Bone marrow (tissue), 2 donors: ENCODE measurements at places on chromosomes 2 and 18.

DNA sequence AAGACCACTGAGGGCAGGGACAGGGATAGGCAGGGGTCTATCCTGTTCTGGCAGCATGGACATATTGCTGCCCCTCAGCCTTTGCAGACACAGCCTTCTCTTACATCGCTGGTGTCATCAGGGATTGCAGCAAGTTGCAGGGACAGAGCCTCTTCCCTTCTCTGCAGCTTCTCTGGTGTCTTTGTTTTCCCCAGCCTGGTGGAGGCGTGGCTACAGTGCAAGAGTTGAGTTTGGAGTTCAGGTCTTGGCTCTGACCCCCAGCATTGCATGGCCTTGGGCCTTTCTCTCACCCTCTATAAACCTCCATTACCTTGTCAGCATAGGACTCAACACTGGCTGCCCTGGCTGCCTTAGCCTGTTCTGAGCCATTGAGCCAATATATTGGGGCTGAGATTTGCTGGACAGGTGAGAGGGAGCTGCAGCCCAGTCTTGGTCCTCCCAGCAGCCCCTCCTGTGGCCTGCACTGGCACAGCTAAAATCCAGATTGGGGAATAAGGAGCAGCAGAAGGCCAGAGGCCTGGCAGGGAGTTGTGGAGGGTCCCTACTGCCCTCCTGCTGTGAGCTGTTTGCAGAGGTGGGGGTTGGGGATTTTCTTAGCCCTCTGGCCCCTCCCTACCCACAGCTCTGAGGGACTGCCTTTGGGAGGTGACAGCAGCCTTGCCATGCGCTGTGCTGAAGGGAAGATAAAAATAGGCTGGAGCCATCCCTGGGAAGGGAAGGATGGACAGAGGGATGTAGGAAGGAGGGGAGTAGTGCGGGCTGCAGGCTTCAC lies 22.8 kb downstream of the EHD3 start:
- no peak for DNase-seq

GRCh38 chr2:75320898-75321598 lies 121.7 kb upstream of the TACR1 start:
- no peak for DNase-seq

DNA sequence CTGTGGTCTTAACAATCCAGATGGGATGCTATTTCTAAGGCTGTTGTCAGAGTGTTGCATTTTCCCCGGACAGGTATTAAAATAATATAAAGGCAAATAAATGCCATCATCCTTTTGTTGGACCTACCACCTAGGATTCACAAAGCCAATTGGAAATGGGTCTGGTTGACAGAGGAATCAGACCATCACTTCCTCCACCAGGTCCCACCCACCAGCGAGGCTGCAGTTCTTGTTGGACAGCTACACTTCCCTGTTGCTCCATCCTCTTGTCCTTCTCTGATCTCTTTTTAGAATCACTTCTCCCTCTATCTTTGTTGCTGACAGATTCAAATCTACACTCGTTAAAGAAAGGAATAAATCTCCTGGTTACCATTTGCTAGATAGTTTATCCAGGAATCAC lies 1.1 kb downstream of the TMEM169 start:
- no peak for DNase-seq

GRCh38 chr2:131148426-131148825 lies 43.3 kb downstream of the PLEKHB2 start:
- no peak for DNase-seq

DNA sequence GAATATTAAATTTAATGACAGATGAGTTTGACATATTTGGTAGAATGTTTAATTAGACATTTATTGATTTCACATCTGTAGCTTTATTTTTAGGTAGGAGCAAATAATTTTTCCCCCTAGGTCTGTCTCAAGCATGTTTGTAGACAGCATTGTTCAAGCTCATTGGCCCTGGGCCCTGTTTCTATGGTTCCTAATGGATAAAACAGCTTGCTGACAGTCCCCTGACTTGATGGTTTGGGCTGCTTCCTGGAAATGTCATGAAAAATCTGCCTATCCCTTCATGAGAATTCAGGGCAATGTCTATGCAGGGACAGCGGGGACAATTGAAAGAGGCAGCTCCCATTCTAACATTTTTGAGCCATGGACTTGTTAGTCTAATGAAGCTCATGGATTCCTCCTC lies 14.6 kb upstream of the MEP1B start:
- DNase-seq: no peak

DNA sequence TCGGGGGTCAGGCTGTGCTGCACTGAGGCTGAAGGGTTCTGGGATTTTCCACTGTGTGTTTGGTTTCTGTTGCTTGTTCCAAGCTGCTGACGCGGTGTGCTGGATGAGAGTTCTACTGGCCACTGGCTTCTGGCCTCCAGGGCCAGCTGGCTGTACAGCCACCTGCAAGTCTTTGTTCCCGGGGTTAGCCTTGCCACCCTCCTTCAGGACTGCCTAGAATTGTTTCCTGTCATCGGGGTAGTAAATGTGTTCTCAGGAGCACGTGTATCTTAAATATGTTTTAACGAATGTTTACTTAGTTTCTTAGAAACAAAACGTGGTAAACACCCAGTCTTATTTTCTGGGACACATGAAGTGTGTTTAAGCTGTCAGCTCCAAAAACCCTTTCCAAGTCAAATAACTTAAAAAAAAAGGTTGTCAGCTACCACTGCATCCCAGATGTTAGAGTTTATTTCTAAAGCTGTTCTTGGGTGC lies 231.2 kb downstream of the AGAP1 start:
- no peak for DNase-seq

DNA sequence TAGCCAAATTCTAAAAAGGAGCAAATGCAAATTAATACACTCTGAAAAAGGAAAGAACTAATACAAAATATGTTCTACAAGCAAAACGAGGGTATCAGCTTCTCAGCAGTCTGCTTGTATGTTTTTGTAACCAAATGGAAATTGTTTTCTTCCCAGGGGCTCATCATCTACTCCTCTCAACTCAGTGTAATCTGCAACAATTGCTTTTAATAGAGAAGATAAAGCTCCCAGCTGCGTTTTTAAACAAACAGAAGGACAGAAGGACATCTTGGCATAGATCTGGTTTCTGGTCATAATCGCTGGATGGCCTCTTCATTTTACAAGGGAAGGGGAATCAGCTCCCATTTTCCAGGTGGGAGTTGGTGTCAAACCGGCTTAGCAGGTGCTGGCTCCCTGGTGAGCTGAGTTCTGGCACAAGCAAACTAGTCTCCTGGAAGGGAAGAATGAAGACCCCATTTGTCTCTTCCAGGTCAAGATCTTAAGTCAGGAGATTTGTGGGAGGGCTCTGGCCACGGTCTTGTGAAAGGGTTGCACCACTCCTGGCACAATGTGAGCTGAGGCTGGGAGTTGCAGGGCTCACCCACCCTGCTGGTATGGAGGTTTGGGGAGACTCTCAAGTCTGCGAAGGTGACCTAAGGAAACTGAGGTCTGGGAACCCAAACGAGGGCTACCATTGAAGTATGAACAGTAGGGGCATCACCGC lies 41.6 kb downstream of the NPPC start:
- DNase-seq: no peak

GRCh38 chr2:205965707-205966106 lies 120.3 kb downstream of the INO80D start:
- DNase-seq: no peak

DNA sequence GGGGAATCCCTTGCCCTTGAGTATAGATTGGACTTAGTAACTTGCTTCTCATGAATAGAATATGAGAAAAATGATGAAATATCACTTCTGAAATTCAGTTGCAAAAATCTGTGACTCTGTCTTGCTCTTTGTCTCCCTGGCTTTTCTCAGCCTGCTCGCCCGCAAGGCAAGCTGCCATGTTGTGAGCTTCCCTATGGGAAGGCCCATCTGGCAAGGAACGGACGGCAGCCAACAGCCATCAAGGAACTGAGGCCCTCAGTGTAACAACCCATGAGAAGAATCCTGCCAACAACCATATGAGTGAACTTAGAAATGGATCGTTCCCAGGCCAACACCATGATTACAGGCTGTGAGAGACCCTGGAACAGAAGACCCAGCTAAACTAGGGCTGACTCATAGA lies 58.4 kb upstream of the PGAP1 start:
- no peak for DNase-seq

GRCh38 chr2:239098288-239098970 lies 250.5 kb downstream of the TWIST2 start:
- no peak for DNase-seq

DNA sequence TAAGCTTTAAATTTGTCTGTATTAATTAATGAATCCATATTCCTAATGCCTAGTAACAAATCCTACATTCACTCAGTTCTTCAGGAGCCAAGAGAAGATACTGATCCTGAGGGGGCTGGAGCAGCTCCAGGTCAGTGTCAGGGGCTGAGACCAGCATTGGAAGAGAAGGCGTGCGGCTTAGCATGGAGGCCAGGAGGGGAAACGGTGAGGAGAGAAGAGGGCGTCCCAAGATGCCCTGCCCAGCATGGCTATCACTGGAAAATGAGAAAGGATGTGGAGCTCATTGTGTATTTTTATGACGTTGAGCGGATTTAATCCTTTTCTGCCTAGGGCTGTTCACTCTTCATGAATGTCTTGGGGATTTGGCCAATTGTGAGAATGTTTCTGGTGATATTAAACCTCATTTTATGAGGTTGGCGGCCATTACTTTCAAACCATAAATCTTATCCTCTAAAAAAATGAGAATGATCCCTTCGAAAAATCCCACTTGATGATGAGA lies 131.7 kb downstream of the KCTD1 start:
- no peak for DNase-seq

DNA sequence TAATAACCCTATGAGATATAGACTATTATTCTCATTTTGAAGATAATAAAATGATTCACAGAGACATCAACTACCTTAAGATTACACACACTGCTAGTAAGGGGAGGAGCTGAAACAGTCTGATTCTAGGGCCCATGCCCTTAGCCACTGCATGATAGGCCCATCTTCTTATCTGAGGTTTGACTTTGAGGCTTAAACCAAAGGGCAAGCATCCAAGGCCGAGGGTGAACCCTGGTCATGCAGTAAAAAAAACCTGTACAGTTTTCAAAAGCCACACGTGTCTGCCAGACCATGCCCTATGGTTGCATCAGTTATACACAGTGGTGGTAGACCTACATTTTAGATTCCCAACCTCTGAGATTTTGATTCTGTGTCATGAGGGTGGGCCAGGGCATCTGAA lies 44.8 kb downstream of the POLE4 start:
- no peak for DNase-seq

DNA sequence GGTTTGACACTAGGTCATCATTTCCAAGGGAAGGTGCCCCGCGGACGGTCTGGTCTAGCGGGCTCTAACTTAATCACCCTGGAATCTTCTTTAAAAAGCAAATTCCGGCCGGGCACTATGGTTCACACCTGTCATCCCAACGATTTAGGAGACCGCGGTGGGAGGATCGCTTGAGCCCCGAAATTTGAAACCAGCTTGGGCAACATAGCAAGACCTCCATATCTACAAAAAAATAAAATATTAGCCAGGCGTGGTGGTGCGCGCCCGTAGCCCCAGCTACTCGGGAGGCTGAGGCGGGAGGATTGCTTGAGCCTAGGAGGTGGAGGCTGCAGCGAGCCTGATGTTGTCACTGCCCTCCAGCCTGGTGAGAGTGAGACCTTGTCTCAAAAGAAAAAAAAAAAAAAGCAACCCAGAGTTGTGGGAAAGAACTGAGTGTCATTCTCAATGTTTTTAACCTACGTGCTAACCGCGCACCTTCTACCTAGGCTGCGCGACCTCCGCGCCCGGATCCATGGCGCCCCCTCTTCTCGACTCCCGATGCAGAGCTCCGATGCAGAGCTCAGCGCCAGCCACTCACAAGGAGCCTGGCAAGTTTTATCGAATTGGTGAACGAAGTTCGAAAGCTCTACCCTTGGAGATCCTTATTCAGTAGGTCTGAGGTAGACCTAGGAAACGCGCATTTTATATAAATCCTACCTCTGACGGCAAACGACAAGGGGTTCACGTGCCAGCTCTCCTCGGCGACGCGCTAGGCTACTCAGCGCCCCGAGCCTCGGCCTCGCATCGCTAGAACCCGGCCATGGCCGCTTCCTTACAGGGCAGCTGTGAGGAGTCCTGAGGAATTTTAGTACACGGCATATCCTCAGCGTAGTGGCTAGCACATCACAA lies 888 bp upstream of the TWSG1 start:
- DNase-seq: no peak

GRCh38 chr2:214809751-214810564 lies 475 bp upstream of the BARD1 start:
- peak; percentile 96 for DNase-seq

GRCh38 chr18:79770826-79771225 lies 26.9 kb upstream of the KCNG2 start:
- no peak for DNase-seq

DNA sequence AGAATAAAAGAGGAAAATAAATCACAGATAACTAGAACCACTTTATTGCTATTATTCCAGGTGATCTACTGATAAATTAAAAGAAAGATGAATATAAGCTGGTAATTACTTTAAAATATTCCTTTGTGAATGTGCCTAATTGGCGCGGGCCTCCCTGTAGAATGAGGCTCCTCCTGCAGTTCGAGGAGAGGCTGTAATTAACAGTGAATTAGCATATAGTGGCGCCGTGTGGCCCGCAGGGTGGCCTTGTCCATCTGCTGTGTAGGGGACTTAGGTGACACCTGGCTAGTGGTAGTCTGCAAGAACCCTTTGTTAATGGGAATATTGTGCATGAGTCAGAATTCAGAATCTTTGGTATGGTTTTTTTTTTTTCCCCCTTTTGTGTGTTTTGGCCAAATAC lies 119.8 kb downstream of the AGAP1 start:
- no peak for DNase-seq

GRCh38 chr2:219406861-219407230 lies 11.3 kb upstream of the DES start:
- DNase-seq: no peak

GRCh38 chr2:237059155-237059875 lies 26.4 kb upstream of the COPS8 start:
- DNase-seq: no peak

DNA sequence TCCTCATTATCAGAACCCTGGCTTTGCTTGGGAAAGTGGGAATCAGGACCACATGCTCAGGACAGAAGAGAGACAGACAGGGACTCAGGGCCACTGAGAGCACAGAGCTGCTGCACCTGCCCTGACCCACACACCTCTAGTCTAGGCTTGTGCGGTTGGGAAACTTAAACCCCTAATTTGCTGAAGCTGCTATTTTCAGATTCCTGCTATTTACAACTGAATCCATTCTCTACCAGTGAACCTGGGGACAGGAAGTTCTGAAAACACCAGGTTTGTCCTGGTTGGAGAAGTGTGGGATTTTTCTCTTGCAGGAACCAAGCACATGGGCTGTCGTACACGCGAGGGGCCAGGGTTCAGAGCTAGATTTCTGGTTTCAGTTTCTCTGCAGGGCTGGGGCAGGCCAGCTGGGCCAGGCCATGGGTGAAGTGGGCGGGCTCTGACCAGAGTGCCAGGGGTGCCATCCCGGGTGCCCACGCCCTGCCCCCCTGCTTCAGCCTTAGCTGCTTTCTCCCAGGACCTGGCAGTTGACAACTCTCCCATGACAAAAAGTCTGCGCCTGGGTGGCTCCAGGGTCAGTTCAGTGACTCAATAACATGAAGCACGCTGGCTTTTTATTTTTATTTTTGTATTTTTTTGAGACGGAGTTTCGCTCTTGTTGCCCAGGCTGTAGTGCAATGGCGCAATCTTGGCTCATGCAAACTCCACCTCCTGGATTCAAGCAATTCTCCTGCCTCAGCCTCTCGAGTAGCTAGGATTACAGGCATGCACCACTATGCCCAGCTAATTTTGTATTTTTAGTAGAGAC lies 51.3 kb upstream of the SLC1A4 start:
- no peak for DNase-seq

- no peak for DNase-seq
Measured at GRCh38 chr18:58580623-58581022, 48.3 kb downstream of the ALPK2 start.

- no peak for DNase-seq
Measured at GRCh38 chr2:174332217-174332963, 2.4 kb upstream of the SP9 start.
